ENCODE measurements at places on chromosomes 3 and 15.

GRCh38 chr15:60411774-60412425, 14.1 kb upstream of the ANXA2 start:
- no peak for DNase-seq

- DNase-seq = no peak
Observed at GRCh38 chr15:40845511-40846284, 1.9 kb downstream of the SPINT1 start.

DNA sequence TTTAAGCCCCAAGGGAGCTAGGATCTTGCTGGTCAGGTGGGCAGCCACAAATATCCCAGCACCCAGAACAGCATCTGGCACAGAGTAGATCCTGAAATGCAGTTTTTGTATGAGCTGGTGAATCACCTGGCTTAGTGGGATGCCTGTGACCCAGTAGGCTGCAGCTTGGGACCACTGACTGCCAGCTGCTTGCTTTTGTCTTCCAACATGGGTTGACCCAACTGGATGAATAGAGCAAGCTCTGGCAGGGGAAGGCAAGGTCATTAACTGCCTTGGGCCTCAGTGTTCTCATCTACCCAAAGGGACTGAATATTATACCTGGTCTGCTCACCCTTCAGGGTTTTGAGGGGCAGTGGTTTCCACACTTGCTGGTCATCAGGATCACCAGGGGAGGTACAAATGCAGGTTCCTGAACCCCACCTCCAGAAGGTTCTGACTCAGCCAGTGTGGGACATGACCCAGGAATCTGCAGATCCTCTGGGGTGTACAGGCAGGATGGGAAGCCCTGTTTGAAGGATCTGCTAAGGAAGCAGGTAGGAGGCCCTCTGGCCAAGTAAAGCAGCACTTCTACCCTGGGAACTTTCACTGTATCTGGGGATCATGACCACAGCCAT, 55.4 kb downstream of the ITGA11 start:
- DNase-seq = no peak

DNA sequence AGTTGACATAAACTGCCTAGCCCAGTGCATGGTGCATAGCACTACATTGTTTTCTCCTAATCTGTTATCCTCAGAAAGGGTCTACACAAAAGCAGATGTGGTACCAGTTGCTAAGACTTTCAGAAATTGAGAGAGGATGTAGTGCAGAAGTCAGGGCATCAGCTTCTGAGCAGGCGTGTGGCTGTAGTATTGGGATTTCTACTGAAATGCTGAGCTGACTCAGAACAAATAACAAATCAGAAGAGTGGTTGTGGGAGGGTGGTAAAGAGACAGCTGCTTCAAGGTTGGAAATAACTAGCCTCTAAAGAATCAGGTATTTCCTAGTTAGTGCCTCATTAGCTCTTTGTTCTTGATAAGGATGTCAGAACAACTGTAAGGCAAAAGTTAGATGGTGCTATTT, 161.3 kb downstream of the AKAP13 start:
- DNase-seq = no peak

GRCh38 chr3:56942523-56942922, 117.9 kb upstream of the SPATA12 start:
- DNase-seq = no peak

GRCh38 chr3:129313665-129314385, 35.2 kb downstream of the HMCES start:
- DNase-seq = no peak

DNA sequence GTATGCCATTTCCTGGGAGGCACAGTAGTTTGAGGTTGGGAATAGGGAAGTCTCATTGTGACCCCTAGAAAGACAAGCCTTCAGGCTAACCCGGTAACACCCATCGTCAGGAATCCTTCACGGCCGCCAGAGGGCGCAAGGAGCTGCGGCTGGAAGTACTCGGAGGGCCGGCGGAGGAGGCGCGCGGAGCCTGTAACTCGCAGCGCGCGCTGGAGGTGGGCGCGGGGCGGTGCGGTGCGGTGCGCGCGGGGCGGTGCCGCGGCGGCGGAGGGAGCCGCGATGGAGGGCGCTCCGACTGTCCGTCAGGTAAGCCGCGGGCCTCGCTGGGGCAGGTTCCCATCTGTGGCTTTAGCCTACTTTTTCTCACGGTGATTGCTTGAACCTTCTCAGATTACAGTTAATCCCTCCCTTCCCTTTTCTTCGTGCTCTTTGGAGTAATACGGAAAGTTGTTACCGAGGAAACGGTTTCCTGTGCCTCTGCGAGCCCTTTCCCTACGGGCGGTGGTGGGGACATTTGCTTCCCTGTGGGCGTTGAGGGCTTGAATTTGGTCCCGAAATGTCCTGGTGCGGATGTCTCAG, at the start of gene GRAMD1C:
Gene GRAMD1C, plus strand, starts transcription at position 158 of the 579 bp plus-strand sequence. Its CDS starts 122 bp downstream, at position 280.
- peak; percentile 65 for DNase-seq

Measured in anterior cingulate cortex (tissue), 58 donors.